PC-9 (cell line): ENCODE measurements at places on chromosomes 2 and 18. TPM values are rescaled to one million over a fixed set of nuclear protein-coding genes. Genes with fewer than 3 reads are reported as not detected.

Gene AUP1
- total RNA-seq = 79.2 and 84.0 TPM in 2 replicates

Gene TRIM54
- 8.2 and 9.8 TPM in 2 replicates for total RNA-seq

- H3K36me3 ChIP-seq = no peaks in the 10 kb centered on the region
- peaks cover 18% of the 10 kb centered on the region for H3K4me1 ChIP-seq
- H3K4me3 ChIP-seq = no peak overlapping the region
- H3K27ac ChIP-seq = no peak overlapping the region
- H3K27me3 ChIP-seq = no peaks in the 10 kb centered on the region
- DNase-seq = peak; percentile 50
Measured at GRCh38 chr18:59988098-59988706, 88.4 kb downstream of the PMAIP1 start.

GRCh38 chr18:73848656-73849055 is 299.0 kb downstream of the FBXO15 start:
- peak overlapping the region; percentile 39 for H3K27ac ChIP-seq
- no peak overlapping the region for H3K4me3 ChIP-seq

Gene CRYBA2
- not detected in 2 replicates for total RNA-seq

- peak; percentile 20 for DNase-seq
- H3K4me1 ChIP-seq = peaks cover 4% of the 10 kb centered on the region; the same call in 1 of the 2 replicates
- no peaks in the 10 kb centered on the region for H3K27me3 ChIP-seq
- H3K27ac ChIP-seq = no peak overlapping the region
- H3K4me3 ChIP-seq = no peak overlapping the region
Measured at GRCh38 chr2:136327162-136327852, 209.4 kb upstream of the CXCR4 start.

DNA sequence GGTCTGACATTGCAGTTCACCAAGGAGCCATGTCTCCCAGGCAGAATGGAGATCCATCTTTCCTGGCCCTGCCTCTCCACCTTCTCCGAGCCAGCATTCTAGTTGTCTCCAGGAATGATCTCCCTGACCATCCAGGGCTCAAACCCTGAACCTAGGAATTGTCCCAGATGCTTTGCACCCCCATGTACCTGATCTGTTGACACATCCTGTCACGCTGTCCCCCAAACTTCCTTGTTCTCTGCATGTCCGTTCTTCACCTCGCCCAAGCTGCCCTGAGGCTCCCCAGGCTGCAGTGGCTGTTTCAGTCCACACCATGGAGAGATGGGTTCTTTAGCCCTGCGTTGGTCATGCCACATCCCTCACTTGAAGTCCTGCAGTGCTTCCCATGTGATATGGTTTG is 7.0 kb upstream of the MBP start:
- DNase-seq = no peak
- H3K36me3 ChIP-seq = no peaks in the 10 kb centered on the region
- H3K4me1 ChIP-seq = no peaks in the 10 kb centered on the region
- no peak overlapping the region for H3K27ac ChIP-seq
- H3K27me3 ChIP-seq = no peaks in the 10 kb centered on the region
- H3K4me3 ChIP-seq = no peak overlapping the region

DNA sequence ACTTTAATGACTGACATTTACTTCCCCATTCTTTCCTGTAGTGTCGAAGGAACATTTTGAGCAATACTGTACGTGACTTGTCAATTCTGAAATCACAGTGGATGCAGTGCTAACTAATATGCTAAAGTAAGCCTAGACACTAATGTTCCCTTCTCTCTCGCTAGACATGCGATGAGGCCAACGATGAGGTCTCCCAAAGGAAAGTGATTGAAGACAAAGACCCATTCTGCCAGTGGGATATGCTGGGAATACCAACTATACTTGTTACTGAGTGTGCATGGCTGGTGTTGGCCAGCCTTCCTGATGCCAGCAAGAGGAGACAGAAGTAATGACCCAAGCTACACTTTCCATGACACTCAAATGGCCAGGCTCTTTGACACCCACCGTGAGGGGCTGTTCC is 2.5 kb upstream of the SERPINE2 start:
- no peaks in the 10 kb centered on the region for H3K36me3 ChIP-seq
- peaks cover 19% of the 10 kb centered on the region for H3K4me1 ChIP-seq
- H3K4me3 ChIP-seq = no peak overlapping the region
- no peak for DNase-seq
